ENCODE measurements at places on chromosomes 2 and 18.

GRCh38 chr18:70058916-70059315 lies 111.2 kb upstream of the CD226 start:
- DNase-seq: no peak

- no peak for DNase-seq
Measured at GRCh38 chr2:238879043-238879442, 31.2 kb downstream of the TWIST2 start.

DNA sequence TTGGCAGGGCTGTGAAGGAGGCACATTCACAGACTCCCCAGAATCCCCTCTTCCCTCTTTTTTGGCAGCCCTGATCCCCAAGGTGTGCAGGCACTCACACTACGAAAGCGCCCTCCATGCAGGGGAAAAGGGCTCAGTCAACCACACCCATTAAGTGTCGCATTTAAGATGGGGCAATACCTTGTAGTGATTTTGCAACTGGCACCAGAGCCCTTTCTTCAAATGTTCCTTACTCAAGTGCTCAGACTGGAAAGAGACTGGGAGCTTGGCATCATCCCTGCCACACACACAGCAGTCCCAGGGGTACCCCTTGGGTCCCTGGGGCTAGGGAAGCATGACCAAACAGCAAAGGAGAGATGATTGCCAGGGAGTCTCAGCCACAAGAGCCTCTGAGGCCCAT lies 190.1 kb downstream of the HAUS1 start:
- DNase-seq: peak; percentile 20

DNA sequence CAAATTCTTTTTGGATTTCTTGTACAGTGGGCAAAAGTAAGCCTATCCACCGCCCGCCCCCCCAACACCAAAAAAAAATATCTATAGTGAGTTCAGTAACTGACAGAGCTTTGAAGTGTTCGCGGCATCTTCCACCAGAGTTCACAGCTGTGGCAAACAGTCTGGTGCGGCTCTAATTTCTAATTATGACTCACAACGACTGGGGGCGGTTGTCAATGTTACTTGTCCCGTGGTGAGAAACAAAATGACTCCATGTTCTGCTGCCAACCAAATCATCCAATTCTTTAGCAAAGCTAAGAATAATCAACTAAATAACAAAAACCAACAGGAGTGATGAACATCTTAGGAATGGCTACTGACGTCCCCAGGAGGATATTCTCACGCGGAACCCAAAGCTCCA lies 392.5 kb upstream of the SALL3 start:
- DNase-seq: no peak

DNA sequence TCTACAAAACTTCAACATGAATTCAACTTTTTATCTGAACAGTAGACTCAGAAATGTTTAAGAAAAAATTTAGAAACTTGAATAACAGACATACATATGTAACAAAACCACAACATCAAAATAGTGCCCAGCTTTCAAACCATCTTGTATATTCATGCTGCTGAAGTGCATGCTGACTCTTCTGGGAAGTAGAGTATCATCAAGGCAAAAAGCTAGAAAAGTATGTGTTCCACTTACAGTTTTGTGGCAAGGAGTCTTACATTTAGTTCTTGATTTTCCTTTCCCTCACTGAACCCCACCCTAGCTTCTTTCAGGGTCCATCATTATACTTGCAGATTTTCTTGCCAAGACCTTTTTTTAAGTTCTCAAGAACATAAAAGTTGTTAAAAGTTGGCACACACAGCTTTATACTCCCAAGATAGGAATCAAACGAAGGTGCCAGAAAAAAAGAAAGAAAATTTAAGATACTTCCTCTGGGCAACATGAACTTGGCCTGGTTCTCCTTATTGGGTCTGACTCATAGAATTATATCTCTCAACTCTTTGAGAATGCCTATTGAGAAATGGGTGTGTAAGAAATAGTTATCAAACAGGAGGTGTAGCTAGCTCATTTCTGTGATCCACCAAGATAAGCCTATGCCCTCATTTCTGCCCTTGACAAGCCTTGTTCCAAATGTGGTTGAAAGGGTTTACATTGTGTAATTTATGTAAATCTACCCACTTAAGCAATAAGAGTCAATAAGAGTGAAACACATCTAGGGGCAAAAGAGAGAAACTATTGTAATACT lies 667.6 kb upstream of the ACVR2A start:
- DNase-seq: peak; percentile 20

GRCh38 chr18:39730606-39731005 lies 2165.0 kb upstream of the CELF4 start:
- DNase-seq: no peak

DNA sequence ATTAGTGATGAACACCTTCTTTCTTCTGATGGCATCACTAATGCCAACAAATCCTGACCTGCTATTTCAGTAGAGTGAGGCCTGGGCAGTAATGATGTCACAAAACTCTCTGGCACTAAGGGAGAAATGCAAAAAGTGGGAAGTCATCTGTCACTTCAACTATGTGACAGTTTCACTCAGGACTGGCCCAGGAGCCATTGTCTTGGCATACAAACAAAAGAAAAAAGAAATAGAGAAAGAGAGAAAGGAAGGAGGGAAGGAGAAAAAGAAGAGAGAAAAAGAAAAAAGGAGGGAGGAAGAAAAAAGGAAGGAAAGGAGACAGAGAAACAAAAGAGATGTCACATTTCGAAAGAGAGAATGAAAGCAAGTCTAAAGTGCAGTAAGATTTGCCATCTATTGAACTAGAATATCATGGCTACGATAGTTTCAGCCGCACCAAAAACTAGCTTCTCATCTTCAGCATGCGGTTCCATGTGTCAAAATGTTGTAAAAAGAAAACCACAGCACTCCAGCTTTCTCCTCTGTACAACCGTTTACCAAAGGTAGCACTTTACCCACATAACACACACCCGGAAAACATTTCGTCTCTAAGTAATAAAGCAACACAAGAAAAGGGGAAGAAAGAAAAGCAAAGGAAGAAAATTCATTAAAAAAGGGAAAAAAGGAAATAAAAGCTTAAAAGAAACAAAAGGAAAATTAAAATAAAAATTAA lies 50.1 kb downstream of the CD226 start:
- peak; percentile 43 for DNase-seq

DNA sequence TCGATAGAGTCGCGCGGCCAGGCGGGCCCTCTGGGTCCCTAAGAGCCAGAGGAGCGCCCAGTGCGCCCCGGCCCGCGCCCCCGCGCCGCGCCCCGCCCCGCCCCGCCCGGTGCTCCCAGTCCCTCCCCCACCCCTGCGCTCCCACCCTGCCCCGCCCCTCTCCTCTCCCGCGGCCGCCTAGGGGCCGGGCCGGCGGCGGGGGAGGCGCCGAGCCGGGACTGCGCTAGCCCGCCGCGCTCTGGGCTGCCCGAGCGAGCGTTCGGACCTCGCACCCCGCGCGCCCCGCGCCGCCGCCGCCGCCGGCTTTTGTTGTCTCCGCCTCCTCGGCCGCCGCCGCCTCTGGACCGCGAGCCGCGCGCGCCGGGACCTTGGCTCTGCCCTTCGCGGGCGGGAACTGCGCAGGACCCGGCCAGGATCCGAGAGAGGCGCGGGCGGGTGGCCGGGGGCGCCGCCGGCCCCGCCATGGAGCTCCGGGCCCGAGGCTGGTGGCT lies at the start of gene GPC1:
GPC1 (plus strand) TSS at position 207 of the 491 bp plus-strand sequence; CDS start at position 463, 256 bp downstream.
- DNase-seq: no peak

DNA sequence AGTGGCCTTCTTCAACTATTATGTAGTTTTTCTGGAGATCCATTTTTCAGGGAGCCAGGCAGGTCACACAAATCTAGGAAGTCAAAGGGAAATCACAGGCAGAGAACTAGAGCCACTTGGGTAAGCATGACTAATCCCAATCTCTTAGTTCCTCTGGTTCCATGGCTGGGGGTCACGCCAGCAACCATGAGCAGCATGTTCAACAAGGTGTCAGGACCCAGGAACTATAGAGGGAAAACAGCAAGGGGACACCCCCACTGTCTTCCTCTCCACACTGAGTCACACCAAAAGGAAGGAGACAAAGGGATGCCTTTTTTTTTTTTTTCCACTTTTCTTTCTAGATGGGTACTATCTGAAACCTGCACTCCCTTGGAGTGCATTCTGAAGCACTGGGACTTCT lies 250.9 kb downstream of the OTX1 start:
- peak; percentile 42 for DNase-seq

GRCh38 chr2:235616885-235617284 lies 123.0 kb downstream of the AGAP1 start:
- DNase-seq: no peak

DNA sequence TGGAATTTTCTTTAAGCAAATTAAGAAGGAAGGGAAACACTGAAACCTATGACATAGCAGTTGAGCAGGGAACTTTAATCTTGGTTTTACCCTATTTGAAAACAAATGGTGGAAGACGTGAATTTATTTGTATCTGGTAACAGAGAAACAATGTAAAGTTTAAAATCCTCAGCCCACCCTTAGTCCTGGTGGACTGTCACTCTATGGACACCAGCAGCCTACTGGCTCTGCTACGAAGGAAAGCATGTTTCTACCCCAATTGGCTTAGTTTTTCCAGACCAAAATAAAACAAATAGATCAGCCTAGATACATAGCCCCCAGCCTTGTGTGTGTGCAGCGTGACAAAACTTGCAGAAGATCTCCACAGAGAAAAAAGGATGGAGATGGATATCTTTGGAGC lies 7.4 kb downstream of the ZEB2 start:
- no peak for DNase-seq

GRCh38 chr2:2694746-2695145 lies 363.7 kb upstream of the MYT1L start:
- no peak for DNase-seq

GRCh38 chr2:239236043-239236807 lies 164.6 kb downstream of the HDAC4 start:
- DNase-seq: no peak

- peak; percentile 53 for DNase-seq
Measured at GRCh38 chr2:64640153-64641044, 13.3 kb downstream of the SERTAD2 start.

DNA sequence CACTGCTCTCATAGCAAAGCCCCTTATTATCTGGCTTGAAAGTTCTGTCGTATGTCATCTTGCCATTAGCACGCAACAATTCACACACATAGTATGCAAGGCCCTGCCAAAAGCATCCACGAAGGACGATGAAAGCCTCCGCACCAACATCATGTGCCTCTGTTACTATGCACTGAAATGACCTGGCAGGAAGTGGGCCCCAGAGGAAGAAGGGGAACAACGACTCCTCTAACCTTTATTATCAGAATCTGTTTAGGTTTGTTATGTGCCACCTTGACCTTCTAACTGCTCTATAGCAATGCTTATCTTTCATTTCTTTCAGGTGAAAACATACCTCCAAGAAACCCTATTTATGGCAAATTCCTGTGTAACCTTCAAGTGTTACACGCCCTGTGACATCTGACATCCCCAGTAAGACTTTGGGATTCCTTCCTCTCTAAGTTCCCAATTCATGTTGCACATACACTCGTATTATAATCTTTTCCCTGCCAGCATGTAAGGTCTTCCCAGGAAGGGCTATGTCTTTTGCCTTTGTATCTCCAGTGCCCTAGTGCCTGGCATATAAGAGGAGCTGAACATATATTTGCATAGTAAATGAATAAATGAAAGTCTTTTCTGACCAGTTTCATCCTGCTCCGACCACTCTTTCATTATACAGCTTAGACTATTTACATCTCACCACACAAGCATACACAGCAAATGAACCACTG lies 7.0 kb upstream of the NDUFV2 start:
- peak; percentile 64 for DNase-seq

- no peak for DNase-seq
Measured at GRCh38 chr2:76154981-76155380, 444.3 kb upstream of the GCFC2 start.

- DNase-seq: peak; percentile 39
Measured at GRCh38 chr2:85662899-85663593, 5.0 kb downstream of the SFTPB start.

GRCh38 chr18:50935493-50936191 lies 32.2 kb upstream of the ELAC1 start:
- DNase-seq: no peak

GRCh38 chr2:3260959-3261358 lies 116.7 kb downstream of the EIPR1 start:
- DNase-seq: no peak

GRCh38 chr2:206260188-206261012 lies 14.1 kb upstream of the ZDBF2 start:
- peak; percentile 31 for DNase-seq

DNA sequence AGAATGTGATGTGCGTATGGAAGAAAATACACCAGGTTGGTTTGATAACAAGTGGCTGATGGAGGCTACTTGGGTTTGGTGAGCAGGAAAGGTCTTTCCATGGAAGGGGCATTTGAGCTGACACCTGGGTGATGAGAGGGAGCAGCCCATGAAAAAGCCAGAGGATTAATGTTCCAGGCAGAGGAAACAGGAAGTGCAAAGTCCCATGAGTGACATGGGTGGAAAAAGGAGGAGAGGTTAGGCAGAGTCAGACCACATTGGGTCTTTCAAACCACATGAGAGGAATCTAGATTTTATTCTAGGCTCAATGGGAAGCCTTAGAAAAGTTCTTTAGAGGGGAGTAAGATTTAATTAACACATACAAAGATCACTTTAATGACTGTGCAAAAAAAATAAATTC lies 195.7 kb downstream of the LRATD1 start:
- DNase-seq: no peak

GRCh38 chr18:56468396-56468795 lies 170.0 kb downstream of the TXNL1 start:
- DNase-seq: peak; percentile 51

DNA sequence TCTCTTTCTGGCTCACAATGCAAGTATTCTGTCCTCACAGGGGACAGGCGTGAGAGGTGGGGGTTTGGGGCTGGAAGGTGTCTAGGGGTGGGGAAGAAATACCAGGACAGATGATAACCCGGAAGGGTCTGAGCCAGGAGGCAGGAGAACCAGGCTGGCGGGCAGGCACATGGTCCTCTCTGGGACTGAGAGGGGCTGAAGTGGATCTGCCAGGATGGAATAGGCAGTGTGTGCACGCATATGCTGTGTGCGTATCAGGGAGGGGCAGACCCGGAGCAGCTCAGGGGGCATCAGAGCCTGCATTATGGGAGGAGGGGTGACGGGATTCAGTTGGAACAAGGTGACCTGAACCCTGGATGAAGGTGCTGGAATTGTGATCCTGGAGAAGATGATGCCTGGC lies 157.3 kb downstream of the DYSF start:
- DNase-seq: no peak

DNA sequence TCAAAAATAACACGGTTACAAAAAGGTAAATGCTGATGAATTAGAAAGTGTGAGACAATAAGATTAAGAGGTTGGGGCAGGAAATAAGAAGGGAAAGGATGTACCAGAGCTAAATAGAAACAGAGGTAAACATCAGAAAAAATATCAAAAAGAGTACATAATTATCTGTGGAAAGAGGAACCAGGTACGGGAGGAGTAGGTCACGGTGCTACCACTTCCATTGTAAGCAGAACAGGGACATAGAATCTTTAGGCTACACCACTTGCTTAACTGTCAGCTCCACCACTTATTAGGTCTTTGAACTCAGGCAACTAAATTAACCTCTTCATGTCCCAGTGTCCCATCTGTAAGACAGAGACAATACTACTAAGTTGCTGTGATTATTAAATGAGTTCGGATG lies 350.3 kb downstream of the LRATD1 start:
- DNase-seq: no peak

- DNase-seq: no peak
Measured at GRCh38 chr2:170391018-170391417, 213.1 kb downstream of the MYO3B start.

Measured in NB4 (cell line).